ENCODE measurements at places on chromosomes 16 and 17.

DNA sequence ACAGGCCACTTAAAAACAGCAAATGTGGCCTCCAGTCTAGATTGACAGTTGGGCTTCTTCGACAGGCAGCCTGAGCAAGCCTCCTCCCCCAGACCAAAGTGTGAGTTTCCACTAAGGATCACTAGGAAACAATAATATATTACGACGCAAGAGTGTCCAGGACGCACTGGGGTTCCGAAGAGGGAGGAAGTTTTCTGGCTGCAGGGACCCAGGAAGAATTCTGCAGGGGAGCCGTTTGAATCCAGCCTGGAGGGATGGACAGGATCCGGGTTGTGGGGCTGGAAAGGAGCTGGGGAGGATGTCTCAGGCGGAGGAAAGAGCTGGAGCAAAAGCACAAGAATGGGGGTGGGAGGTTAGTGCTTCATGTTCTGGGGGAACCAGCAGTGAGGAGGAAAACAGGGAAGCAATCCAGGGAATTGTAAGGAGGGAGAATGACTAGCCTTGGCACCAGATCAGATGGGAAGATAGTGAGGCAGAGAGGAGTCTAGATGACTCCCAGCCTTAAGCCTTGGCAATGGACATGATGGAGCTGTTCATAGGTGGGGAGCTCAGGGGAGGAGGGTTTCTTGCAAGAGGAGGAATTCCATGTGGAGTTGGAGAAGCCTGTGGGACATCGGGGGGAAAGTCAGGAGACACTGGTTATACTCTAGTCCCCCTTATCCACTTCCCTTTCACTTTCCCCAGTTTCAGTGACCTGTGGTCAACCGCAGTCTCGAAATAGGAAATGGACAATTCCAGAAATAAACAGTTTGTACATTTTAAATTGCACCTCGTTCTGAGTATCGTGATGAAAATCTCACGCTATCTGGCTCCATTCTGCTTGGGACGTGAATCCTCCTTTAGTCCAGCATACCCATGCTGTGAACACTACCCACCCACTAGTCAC lies 26.6 kb downstream of the NGFR start:
- DNase-seq = no peak

- DNase-seq = no peak
Observed at GRCh38 chr16:86436466-86437185, 73.7 kb upstream of the FOXF1 start.

DNA sequence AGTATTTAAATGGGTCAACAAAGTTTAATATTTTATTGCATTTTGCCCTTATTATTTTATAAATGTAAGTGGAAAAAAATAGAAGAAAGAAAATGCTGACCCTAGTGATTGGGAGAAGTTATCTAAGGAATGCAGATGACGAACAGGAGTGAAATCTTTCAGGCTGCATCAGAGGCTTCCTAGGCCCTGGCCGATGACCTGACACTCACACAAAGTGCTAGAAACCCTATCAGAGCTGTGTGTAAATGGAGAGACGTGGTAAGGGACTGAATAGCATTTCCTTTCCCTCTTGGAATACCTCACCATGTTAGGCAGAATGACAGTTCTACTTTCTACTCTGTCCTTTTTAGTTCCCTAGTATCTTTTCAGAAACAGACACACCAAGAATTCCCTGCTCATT lies 44.9 kb upstream of the CNEP1R1 start:
- no peak for DNase-seq

GRCh38 chr17:33976831-33977230 lies 278.3 kb upstream of the CCL2 start:
- no peak for DNase-seq

- no peak for DNase-seq
Observed at GRCh38 chr16:50448522-50448921, 79.7 kb upstream of the BRD7 start.

- no peak for DNase-seq
Observed at GRCh38 chr17:49616086-49616485, 40.4 kb downstream of the NXPH3 start.

GRCh38 chr16:1044460-1045309 lies 27.9 kb upstream of the SSTR5 start:
- DNase-seq = no peak

DNA sequence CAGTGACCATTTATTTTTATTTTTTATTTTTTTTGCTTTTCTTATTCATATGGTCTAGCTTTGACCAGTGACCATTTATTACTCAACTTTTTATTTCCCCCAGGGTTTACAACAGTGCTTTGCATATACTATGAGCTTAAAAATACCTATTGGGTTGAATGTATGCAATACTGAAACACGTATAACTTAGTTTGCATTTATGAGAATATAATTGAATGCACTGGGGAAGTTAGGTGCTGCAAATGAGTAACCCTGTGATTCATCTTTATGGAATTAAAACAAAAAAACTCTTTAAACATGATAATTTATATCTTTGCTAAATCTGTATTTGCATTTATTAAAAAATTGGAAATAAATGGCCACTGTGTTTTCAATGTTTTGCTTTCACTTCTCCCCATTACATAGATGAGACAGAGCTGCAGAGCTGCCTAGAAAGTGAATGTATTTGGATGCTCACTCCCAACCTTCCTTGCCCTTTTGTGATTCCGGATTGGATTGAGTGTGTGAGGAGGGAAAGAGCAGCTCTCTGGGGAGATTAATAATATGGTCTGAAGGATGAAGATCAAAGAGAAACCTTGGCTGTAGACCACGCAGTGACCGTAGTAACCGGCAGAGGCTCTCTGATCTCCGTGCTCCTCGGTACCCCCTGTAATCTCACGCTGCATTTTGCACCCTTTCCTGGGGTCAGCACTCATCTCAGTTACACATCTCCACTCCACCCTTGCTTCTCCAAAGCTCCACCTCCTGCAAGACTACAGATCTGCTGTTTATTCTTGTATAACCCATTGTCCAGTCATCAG lies 14.3 kb downstream of the TMEM100 start:
- no peak for DNase-seq

GRCh38 chr16:10093576-10093975 lies 88.7 kb downstream of the GRIN2A start:
- no peak for DNase-seq

- no peak for DNase-seq
Observed at GRCh38 chr17:7579834-7580603, 581 bp downstream of the CD68 start.

DNA sequence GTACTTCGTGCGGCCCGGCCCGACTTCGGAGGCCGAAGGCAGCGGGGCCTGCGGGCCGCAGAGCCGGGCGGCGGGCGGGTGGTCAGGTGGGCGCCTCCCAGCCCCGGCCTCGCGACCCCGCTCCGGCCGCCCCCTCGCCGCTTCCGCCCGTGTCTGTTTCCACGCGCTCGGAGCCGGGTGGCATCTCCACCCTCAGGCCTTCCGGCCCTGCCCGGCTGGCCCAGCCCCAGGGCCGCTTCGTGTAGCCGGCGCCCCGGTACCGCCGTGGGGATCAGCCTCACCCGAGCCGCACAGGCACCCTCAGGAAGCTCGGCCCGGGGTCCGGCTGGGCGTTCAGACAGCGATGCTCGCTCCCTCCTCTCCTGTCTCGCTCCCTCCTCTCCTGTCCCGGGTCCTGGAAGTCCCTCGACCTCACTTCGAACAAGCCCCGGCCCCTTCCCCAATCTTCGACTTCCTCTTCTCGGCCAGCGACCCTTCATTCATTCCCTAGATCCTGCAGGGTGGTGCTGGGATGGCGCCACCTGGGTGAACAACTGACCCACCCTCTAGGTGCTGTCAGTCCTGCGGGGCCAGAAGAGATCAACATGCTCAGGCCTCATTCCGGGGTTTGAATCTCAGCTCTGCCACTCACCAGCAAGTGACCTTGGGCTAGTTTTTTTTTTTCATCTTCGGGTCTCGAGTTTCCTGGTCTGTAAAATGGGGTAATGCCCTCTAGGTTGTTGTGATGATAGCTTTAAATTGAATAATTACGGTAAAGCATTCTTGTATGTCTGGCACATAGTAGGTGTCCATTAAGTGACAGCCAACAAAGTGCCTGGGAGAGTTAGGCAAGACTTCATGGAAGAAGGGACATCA lies 610 bp downstream of the VPS4A start:
- DNase-seq = no peak

DNA sequence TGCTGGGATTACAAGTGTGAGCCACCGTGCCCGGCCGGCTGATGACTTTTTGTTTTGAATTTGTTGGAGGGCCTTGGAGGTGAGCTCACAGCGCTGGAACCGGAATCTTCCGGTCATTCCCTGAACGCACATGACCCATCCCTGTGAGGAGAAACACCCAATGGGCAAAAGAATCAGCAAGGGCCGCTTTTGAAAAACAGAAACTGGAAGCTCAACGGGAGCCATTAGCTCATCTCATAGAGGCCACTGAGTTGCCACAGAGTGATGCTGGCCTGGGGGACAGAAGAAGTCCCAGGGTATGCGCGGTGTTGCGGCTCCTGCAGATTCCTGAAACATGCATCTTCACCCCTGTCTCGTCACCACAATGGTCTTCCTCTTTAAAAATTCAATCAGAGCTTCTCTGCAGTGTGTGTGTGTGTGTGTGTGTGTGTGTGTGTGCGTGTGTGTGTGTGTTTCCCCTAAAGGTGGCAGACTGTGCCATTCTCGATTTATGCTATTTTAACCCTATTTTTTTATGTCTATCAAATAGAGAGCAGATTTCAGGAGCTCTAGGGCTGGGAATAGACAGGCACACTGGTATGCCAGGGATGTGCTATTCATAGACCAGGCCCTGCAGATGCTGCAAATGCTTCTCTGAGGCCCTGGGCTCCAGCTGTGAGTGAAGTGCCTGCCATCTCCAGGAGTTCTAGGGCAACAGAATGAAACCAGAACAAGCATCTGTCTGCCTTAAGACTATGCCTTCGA lies 68.3 kb downstream of the MARCHF10 start:
- no peak for DNase-seq
